Dermis blood vessel endothelial cell (primary cell): ENCODE measurements at places on chromosomes 1 and 21. TPM values are rescaled to one million over a fixed set of nuclear protein-coding genes. Genes with fewer than 3 reads are reported as not detected.

Gene MAEL
- total RNA-seq, result not detected in 2 replicates

Gene SRP9
- 229 and 392 TPM in 2 replicates for total RNA-seq

Gene ADAM30
- total RNA-seq, result not detected in 2 replicates

Gene OR2W3
- total RNA-seq, result not detected in 2 replicates

Gene CR1
- not detected in 2 replicates for total RNA-seq
